ENCODE measurements at places on chromosomes 3 and 15.

GRCh38 chr15:32730677-32731654 is 13.2 kb downstream of the GREM1 start:
- DNase-seq: no peak

DNA sequence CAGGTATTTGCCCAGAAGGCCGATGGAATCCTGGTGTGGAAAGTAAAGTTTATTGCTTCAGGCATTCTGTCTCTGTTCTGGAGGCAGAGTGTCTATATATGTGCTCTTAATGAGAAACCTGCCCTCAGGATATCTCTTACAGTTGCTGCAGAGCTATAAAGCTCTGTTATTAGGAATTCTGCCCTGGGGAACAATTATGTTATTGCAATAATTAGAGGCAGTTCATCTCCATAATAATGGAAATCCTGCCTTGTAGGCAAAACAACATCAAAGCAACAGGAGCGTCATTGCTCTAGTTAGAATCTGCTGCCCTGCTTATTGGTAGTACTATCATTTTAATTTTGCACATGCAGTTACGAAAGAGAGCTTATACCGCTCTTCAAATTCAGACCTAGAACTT is 175.6 kb downstream of the IL5RA start:
- DNase-seq: no peak

DNA sequence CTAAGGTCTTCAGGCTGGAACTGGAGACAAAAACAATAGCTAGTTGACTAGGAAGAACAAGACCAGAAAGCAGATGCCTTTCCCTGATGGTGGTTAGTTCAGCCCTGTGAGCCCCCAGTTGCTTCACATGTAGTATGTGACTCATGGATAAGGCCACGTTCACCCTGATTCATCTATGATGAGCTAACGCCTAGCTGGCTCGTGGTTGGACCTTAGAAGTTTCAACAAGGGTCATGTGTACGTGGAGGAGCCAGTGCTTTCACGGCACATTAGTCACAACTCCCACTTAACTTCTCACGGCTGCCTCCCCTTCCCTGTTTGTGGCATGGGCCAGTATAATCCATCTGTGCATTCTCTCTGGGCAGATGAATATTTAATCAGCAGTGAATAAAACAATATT is 20.6 kb downstream of the COL8A1 start:
- DNase-seq: no peak

DNA sequence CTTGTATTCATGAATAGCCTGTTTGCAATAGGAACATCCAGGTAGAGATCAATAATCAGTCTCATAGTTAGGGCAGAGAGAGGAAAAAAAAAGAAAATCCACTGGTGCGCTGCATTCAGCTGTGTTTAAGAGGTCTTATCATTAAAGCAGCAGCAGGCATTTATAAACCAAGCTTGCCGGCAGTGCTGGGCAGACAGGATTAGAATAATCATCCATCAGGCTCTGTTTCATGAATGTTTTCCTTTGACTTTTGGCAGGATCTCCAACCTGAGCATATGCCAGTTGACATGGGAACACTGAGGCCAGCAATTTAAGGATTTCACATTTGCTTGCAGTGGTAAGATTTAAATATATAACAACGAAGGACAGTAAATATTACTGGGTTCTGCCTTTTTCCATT is 305.2 kb upstream of the SEMA6D start:
- DNase-seq: no peak

GRCh38 chr3:123067689-123068600 is 1.1 kb downstream of the PDIA5 start:
- no peak for DNase-seq

GRCh38 chr3:87307805-87308204 is 31.4 kb upstream of the POU1F1 start:
- DNase-seq: no peak

GRCh38 chr3:112948346-112948838 is 26.5 kb downstream of the CD200R1 start:
- DNase-seq: no peak

GRCh38 chr3:53324105-53324504 is 23.2 kb downstream of the DCP1A start:
- no peak for DNase-seq
